ENCODE measurements at places on chromosomes 3 and 15. TPM values are rescaled to one million over a fixed set of nuclear protein-coding genes. Genes with fewer than 3 reads are reported as not detected.

TPRG1 gene
- 0.24 TPM for total RNA-seq

TEX55 gene
- total RNA-seq: not detected

GP9 gene
- total RNA-seq: not detected

HTR3E gene
- total RNA-seq: not detected

MYZAP gene
- 0.53 TPM for total RNA-seq

GOLGA8M gene
- 1.1 TPM for total RNA-seq

BNC1 gene
- total RNA-seq: not detected

FEZF2 gene
- not detected for total RNA-seq

TMEM108 gene
- not detected for total RNA-seq

Data from activated naive CD4-positive, alpha-beta T cell treated with anti-CD3 and anti-CD28 coated beads, Interleukin-2, amount 10 ng/mL, durations not matched to agents 5 hours and 36 hours (primary cell).